Stimulated activated CD4-positive, alpha-beta T cell treated with anti-CD3 and anti-CD28 coated beads, Interleukin-12 subunit alpha, Interleukin-12 subunit beta, amount 100 ng/mL, for 48 hours (primary cell): ENCODE measurements at places on chromosomes 3 and 15.

GRCh38 chr3:105791131-105791530, 77.7 kb downstream of the CBLB start:
- DNase-seq = no peak

- DNase-seq = no peak
Observed at GRCh38 chr3:142886940-142887339, 1.9 kb downstream of the PCOLCE2 start.

DNA sequence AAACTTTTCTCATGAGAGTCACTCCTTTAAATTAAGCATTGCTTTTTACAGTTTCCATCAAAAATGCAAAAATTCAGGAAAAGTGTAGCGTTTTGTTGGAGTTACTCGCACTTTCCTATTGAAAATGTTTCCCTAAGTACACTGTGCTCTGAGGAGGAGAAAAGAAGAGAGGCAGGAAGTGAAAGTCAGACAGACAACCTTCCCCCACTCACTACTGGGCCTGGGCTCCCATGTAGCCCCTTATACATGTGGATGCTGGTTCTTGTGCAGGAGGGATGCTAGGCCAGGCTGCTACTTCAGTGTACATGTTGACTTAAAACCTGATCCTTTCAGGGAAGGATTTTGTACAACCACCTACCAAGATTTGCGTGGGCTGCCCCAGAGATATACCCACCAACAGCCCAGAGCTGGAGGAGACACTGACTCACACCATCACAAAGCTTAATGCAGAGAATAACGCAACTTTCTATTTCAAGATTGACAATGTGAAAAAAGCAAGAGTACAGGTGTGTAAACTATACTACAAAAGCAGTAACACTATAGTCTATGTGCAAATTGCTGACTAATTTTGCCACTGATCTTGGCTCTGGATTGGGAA, 15.1 kb downstream of the KNG1 start:
- DNase-seq = no peak

DNA sequence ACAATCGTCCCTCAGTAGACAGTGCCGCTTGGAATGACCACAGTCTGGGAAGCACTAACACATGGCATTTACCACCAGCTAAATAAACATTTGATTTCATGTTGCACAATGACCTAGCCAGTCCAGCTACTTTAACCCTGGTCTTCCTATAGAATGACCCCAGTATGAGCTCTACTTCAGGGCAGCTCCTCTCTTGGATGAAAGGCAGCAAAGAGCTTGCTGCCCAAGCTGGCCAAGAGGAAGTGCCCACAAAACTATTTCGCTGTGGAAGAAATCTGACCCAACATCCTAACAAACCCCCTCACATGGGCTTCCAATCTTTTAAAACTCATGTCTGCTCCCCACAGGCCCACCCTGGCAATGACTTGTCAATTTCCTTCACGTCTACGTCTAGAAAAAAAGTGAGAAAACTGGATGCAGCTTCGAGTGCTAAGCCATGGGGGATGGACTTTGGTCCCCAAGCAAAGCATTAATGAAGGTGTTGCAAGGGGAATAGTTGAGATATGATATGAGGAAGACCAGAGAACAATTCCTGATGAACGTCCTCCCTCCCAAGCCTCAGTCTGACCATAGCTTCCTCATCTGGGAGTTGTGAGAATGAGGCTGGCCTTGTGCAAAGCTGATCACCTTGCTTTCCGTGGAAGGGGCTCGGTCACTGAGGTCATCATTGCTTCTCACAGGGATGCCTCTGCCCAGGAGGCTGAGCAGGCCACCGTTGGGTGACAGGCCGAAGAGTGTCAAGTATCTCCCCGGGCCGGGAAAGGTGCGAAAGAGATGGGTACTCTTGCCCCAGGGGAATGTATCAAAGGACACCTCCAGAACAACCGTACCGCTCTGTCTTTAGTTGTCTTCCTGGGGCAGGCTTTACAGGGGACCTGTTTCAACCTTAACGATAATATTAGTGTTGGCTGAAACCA, 964 bp downstream of the SLC25A20 start:
- no peak for DNase-seq

DNA sequence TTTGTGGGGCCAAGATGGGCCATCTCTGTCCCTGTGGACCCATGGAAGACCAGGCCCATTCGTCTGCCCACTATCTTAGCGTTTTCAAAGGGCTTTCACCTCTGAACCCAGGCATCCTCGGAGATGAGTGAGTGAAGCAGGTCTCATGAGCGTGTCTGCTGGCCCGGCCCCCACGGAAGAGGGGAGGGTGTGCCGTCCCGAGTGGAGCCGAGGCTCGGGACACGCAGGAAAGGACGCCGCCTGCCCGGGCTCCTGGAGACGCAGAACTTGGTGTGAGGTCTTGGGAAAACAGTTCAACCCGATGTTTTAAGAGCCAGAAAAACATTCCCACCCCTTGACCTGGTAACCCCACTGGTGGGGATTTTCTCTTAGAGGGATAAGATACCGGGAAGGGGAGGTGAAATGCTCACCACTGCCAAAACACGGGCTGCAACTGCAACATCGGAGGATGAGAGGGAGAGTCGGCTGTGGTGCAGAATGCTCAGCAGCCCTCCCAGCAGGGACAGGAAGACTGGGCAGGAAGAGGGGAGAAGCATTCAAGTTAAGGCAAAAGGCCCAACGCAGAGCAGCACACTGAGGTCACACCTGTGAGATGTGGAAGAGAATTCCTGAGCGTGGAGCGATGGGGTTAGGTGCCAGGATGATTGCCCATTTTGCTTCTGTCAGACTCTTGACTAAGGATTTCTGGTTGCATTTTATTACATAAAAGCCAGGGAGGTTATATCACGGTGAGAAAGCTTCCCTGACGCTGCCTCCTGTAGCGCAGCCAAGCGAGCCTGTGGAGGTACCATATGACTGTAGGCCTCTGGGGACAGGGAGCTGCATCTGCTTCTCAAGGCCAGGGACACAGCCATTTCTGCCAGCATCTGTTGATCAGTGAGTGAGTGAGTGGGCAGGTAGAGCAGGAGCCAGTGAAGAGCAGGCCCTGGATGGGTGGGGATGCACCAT, 14.1 kb upstream of the STAB1 start:
- DNase-seq = no peak
